ENCODE measurements at places on chromosomes 12 and 14.

GRCh38 chr14:41609704-41610183 lies 3.1 kb downstream of the LRFN5 start:
- no peak for DNase-seq

GRCh38 chr12:126607867-126608266 lies 1542.6 kb downstream of the AACS start:
- no peak for DNase-seq

DNA sequence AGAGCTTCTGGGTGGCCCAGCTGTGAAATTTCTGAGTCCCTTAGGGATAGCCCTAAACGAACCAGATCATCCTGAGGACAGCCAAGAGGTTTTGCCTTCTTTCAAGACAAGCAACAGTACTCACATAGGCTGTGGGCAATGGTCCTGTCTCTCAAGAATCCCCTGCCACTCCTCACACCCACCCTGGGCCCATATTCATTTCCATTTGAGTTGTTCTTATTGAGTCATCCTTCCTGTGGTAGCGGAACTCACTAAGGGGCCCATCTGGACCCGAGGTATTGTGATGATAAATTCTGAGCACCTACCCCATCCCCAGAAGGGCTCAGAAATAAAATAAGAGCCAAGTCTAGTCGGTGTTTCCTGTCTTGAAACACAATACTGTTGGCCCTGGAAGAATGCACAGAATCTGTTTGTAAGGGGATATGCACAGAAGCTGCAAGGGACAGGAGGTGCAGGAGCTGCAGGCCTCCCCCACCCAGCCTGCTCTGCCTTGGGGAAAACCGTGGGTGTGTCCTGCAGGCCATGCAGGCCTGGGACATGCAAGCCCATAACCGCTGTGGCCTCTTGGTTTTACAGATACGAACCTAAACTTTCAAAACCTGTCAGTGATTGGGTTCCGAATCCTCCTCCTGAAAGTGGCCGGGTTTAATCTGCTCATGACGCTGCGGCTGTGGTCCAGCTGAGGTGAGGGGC lies 38.9 kb downstream of the DAD1 start:
- no peak for DNase-seq

- DNase-seq, result no peak
These were observed 415.7 kb upstream of the ATP2B1 start for GRCh38 chr12:90124289-90124688.

- DNase-seq, result no peak
These were observed 147.7 kb downstream of the KIF26A start for GRCh38 chr14:104286086-104286485.

GRCh38 chr12:22533155-22533554 lies 11.2 kb downstream of the C2CD5 start:
- no peak for DNase-seq

DNA sequence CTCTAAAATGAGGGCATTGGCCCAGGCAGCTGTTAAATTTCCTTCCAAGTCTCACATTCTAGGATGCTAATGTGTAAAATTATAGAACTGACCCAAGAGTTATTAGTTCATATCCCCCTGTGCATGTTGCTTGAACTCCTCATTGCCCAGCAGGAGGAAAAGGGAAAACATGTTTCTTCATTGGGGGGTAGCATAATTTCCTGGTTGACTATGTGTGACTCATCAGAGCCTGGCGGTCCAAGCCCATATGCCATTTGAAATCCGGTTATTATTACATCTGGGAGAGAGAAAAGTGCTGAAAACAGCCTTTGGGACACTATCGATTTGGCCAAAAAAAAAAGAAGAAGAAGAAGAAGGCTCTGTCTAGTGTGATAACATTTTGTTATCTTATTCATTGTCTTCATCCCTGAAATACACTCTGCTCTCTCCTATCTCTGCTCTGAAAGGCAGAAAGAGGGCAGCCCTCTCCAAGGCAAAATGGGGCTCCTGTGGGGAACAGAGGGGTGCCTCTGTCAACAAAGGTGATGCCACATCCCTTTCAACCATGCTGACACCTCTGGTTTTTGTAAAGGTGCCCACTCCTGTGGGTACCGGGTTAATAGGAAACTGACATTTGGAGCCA lies 114.2 kb downstream of the DAD1 start:
- DNase-seq, result no peak

DNA sequence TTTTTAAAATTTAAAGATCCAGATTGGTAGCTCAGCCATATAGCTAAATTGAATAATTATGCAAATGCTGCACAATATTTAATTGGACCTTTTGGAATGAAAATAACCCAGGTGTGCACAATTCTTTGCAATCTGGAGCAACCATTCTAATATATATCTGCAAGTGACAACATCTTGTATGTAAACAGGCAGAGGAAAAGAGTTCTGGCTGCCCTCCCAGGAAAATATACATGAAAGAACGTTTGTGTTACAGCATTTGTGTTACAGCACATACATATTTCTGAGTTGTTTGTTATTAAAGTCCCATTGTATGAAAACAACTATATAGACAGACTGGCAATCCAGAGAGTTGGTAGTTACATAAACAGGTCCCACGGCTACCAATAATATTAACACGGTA lies 377.5 kb downstream of the DIO2 start:
- no peak for DNase-seq

GRCh38 chr14:76763096-76764041 lies 2.1 kb downstream of the VASH1 start:
- DNase-seq, result no peak

GRCh38 chr12:124381456-124382296 lies 86.8 kb downstream of the RFLNA start:
- no peak for DNase-seq

- no peak for DNase-seq
These were observed 279.4 kb downstream of the TMTC2 start for GRCh38 chr12:82966001-82966559.

DNA sequence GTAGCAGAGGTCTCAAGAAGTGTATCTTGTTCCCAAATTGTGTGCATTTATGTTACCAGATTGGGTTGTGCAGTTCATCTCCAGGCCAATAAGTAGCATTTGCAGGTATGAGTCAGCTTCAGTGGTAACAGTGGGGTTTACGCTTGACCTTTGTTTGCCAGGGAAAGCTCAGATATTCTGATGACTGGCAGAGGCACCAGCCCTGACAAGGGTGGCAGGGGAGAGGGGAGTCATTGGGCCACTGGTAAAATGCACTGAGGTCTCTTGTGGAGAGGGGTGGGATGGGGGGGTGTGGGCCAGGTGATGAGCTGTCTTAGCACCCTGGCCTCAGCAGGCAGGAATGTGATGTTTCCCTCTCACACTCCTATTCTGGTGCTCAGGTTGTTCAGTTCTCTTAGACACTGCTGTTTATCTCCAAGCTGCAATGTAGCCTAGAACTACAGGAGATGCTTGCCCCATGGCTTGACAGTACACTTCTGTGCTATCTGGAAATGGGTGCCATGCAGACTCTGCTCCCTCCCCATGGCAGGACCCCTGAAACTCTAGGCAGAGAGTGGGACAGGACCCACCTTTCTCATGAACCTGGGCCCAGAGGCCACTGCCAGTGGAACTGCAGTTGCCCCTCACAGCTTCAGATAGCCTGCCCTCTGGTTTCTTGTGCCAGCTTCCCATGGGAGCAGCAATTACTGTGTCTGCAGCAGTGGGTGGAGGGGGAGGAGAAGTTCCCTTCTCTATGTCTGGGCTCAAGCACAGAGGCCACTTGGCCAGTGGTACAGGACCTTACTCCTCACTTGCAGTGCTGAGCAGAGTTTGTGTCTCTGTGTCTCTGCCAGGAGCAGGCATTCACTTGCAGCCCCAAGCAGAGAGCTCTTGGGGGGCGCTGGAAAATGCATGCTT lies 31.9 kb downstream of the USP15 start:
- DNase-seq, result peak; percentile 22

DNA sequence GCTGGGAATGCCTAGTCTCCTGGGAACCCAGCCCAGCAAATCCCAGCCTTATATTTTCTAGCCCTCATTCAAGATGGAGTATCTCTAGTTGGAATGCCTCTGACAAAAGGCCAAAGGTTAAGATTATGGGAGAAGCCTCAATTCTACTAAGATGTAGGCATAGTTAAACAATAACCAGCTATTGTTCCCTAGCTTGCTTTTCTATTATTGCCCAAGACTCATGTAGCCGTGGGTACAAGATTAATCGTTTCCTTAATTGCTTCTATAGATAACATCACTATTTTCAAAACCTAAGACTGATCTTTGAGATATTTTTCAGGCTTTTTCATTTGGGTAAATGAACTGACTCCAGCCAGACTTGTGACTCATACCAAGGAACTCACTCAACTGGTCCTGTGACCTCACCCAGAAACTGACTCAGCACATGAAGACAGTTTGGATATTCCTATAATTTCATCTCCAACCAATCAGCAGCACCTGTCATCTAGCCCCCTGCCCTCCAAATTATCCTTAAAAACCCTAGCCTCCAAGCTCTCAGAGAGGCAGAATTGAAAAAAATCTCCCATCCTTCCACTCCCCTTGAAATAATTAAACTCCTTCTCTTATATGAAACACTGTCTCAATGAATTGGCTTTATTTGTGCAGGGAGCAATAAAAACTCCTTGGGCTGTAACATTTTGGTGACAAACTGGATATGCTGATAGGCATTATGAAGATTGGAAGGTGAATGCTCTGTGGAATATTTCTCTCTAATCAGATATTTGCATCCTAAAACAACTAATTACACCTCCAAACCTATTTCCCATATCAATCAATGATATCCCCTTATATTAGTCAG lies 589.0 kb downstream of the C12orf50 start:
- peak; percentile 85 for DNase-seq

DNA sequence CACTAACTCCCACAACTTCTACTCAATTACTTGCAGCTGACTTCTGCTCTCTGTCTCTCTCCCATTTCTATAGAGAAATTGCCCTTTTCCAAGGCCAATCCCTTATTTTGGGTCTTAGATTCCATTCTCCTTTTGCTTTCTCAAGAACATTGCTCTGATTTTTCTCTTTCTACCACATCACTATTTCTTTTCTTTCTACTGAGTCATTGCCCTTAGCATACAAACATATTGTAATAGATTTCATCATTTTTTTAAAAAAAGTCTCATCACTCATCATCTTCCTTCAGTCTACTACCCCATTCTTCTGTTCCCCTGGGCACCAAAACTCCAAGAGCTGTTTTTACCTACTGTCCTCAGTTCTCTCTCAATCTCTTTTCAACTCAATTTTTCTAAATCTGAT lies 4.4 kb upstream of the KCNA1 start:
- DNase-seq, result no peak

- DNase-seq, result no peak
These were observed 103.4 kb downstream of the SLC2A13 start for GRCh38 chr12:40002178-40003169.

DNA sequence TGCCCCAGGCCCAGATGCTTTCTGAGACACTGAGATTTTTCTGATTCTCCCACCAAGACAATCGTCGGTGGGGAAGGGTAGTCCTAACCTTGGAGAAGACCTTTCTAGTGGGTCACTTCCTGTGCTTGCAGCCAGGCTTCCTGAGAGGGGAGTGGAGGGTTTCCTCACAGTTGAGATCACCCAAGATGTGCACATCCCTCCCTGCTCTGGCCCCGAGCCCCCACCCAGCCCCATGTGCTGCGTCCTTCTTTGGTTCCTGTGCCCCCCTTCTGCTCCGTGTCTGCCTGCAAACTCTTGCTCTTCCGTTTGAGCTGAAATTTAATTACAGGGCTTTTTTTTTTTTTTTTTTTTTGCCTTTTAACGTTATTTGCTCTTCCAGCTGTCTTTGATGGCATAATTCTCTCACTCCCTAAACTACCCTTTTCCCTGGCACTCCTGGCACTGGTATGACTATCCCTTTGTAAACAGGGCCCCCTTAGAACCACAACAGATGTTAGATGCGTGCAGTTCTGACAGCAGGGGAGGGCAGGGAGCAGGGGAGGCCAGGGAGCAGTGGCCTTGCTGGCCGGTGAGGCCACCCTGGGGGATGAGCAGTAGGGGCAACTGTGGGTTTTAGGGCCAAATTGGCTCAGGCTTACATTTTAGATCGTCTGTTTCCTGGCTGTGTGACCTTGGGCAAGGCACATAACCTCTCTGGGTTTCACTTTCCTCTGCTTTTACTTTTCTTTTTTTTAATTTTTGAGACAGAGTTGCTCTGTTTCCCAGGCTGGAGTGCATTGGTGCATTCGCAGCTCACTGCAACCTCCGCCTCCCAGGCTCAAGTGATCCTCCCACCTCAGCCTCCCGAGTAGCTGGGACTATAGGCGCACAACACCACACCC lies 144.5 kb downstream of the PHETA1 start:
- no peak for DNase-seq

GRCh38 chr12:4144676-4145075 lies 128.9 kb upstream of the CCND2 start:
- DNase-seq, result no peak

DNA sequence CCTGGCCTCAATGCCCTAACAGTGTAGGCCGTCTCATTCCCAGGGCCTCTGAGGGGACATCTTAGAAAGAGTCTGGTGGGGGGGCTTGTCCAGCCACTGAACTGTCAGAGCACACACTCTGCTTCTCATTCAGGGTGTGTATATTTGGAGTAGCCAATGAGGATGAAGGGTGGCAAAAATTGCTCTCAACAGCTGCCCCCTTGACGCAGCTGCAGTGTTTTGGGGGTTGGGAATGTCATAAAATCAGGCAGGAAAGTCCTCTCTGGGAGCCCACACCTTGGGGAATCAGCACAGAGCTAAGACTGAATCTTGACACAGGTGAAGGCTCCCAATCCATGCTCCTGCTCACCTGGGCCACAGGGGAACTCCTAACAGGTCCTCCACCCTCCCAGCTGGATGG lies 1.5 kb downstream of the RASAL1 start:
- no peak for DNase-seq

- DNase-seq, result no peak
These were observed 39.2 kb upstream of the PPP1R13B start for GRCh38 chr14:103886304-103887169.

DNA sequence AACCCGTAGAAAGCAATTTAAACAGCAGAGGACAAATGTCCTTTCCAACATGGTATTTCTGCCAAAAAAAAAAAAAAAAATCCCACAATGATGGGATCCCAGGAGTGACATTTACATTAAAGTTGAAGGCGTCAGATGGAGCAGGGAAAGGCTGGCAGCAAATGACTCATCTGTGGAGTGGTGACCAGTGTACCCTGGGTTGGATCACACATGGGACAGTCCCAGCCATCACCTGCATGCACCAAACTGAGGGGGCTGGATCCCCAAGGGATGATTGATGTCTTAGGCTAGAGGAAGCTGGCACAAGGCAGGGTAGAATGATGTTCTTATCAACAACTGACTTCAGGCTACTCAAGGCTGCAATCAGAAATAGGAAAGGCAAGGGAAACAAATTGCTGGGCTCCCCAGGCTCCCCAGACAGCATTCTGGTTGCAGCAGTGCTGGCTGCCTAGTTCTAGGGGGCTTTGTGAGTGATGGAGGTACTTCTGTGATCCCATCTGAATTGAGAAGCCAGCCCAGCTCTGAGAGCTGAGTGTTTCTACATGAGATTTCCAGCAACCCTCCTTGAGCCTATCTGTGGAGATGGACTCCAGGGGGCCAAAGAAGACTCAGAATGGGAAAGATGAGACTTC lies 117.9 kb downstream of the DPF3 start:
- no peak for DNase-seq

GRCh38 chr14:99724196-99724891 lies 40.2 kb downstream of the CYP46A1 start:
- no peak for DNase-seq

- no peak for DNase-seq
These were observed 84.3 kb downstream of the ETNK1 start for GRCh38 chr12:22709292-22709691.

Data from non-pigmented ciliary epithelial cell (primary cell).